ENCODE measurements at places on chromosomes 11 and 22.

- DNase-seq = no peak
Observed at GRCh38 chr11:1034456-1035295, 1.8 kb downstream of the MUC6 start.

DNA sequence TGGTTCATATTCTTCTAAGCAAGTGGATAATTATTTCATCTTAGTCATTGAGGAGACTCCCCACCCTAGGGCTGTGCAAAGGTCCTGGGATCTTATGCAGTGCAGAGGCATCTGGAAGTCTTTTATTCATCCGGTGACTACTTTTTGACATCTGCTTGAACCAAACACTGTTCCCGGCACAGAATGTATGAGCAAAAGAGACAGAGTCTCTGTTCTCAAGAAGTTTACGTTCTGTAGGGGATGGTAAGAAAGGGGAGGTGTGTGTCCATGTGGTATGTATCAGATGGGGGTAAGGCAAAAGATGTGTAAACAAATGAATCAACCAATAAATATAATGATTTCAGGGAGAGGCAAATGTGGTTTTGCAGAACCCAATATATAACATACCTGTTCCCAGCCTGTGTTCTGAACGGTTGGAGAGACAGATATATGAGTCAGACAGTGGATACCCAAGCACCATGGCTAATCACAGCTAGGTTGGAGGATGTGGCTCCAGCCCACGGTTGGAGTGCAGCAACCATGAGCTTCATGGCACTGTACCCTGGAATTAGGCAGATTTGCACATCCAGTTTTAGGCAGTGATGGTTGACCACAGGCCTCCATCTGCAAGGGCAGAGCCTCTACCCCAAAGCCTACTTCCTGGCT lies 75.1 kb upstream of the CADM1 start:
- DNase-seq = no peak

GRCh38 chr11:32435511-32435941 lies at the start of gene WT1:
Gene WT1 (minus strand): TSS chr11:32435539.
- no peak for DNase-seq

GRCh38 chr11:125330462-125331325 lies 165.4 kb downstream of the FEZ1 start:
- no peak for DNase-seq

DNA sequence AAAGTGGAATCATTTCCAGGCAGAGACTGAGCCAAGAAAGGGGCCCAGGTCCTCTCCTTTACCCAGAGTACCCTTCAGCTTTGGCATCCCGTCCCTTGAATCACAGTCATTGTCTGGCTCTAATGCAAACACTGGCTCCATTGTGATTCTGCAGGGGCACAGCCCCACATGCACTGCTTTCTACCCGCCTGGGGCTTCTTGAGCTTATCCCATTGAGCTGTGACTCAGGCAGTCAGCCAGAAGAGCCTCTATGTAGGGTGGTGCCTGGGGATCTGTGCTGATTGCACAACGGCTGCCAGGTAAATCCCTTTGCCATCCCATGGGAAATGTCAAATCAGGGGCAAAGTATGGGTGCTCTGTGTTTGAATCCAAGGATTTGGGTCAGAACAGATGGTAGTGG lies 88.9 kb downstream of the RASSF10 start:
- DNase-seq = peak; percentile 69

- no peak for DNase-seq
Observed at GRCh38 chr11:122951211-122951610, 30.4 kb downstream of the BSX start.

DNA sequence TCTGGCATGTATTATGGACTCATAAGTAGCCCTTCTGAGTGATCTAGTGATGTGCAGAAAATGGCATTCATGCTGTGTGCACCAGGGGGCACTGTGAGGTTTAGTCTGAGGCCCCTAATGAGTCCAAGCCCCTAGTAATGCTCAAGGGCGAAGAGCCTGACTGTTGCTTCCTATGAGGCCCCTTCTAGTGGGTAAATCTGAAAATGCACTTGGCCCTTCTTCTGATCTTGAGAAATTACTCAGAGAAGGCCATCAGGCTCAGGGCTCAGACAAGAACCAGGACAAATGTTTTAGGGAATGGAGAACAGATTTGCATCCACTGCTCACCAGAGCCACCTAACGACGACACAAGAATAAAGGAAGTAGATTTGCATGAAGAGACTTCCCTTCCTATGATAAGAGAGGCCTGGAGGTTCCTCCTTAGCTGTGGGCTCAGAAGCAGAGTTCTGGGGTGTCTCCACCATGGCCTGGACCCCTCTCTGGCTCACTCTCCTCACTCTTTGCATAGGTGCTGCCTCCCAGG lies 75.8 kb downstream of the GGTLC2 start:
- peak; percentile 26 for DNase-seq

GRCh38 chr11:12687740-12688139 lies 13.5 kb downstream of the TEAD1 start:
- no peak for DNase-seq

DNA sequence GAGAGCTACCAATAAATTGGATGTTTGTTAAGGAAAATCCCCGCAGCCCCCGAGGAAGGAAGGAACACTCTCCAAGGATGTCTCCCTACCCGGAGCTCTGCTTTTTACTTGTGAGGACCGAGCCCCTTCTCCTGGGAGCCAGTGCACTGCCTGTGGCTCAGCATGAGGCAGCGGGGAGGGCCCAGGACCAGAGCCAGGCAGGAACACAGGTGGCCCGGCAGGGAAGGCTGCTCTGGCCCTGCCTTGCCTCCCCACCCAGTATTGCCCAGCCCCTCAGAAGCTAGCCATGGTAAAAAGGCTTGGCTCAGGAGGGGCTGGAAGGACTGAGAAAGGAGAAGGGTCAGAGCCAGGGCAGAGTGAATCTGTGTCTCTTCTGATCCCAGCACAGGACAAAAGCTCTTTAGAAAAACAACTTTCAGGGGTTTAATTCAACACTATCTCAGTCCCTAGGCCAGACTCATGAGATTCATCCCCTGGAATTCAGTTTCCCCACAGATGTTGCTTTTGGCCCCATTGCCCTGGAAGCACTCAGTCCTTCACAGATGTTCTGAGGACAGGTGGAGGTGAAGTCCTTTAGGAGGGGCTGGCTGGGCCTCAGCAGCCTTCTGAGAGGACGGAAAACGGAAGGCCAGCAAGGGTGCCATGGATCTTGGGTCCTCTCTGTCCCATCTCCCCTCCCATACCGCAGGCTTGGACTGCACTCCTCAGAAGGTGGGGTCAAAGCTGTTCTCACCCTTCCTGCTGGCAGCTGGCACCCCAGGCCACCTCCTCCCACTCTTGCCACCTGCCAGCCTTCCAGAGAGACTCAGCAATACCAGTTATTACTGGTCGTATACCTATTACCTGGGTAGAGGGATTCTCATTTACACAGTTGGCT lies 318.9 kb downstream of the NTM start:
- no peak for DNase-seq

GRCh38 chr22:42314709-42315391 lies 44.4 kb upstream of the TCF20 start:
- peak; percentile 21 for DNase-seq

GRCh38 chr22:27804470-27805297 lies 3.1 kb upstream of the MN1 start:
- peak; percentile 78 for DNase-seq

DNA sequence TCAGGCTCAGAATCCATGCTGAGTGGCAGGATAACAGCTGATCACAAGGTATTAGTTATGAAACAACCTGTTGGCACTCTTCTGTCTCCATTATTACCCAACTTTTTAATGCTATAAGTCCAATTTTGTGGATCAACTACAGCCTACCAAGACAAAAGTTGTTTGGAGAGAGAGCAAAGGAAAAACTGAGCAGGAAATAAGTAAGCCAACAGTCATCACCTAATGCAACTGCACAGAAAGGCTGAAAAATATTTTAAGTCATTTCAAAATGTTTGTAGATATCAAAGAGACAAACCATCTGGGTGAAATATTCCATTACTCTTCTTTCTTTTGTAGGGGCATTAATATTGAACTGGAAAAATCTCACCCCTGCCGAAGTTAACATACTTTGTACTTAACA lies 41.6 kb downstream of the FDX1 start:
- DNase-seq = no peak

- no peak for DNase-seq
Observed at GRCh38 chr11:134289789-134290188, 13.6 kb downstream of the GLB1L3 start.

- DNase-seq = no peak
Observed at GRCh38 chr11:36566407-36567053, 1.3 kb upstream of the RAG1 start.

GRCh38 chr22:33625959-33626358 lies 294.3 kb downstream of the LARGE1 start:
- DNase-seq = no peak

DNA sequence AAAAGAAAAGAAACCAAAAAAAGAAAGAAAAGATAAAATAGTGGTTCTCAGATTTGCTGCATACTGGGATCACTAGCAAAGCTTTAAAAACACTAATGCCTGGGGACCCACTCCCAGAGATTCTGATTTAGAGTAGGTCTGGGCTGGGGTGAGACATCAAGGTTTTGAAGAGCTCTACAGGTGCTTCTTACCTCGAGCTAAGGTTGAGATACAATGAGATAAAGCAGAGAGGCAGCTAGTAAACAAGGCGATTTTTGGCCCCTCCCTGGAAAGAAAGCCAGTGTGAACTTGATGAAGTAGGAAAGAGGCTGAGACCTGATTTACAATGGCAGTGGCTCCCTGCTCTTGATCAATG lies 327.6 kb upstream of the CCDC90B start:
- no peak for DNase-seq

DNA sequence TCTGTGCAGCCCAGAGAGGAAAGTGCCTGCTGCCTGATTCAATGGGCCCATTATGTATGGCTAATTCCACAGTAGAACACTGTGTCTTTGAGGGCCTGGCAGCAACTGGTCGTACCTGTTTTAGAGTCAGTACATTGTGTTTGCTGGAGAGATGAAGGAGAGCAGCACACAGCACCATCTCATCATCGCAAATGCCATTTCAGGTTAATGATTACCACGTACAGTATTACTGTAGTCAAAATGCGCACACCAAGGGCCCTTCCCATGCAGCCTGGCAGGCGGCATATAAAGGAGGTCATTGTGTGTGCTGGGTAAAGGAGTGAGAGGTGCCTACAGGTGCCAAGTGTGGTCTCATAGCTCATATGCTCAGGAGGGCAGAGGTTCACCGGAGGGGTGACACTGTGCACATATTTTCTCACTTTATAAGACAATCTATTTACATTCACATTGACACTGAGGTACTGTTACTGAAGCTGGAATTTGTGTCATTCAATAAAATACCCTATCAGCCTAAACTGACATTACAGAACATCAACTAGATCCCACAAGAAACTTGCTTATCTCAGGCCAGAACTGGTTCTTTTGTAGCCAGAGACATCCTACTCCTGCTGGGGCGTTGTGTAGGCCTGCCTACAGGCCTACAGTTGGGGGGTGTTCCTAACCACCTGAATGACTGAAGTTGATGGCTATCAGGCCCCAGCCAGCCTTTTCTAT lies 90.4 kb downstream of the APIP start:
- no peak for DNase-seq

DNA sequence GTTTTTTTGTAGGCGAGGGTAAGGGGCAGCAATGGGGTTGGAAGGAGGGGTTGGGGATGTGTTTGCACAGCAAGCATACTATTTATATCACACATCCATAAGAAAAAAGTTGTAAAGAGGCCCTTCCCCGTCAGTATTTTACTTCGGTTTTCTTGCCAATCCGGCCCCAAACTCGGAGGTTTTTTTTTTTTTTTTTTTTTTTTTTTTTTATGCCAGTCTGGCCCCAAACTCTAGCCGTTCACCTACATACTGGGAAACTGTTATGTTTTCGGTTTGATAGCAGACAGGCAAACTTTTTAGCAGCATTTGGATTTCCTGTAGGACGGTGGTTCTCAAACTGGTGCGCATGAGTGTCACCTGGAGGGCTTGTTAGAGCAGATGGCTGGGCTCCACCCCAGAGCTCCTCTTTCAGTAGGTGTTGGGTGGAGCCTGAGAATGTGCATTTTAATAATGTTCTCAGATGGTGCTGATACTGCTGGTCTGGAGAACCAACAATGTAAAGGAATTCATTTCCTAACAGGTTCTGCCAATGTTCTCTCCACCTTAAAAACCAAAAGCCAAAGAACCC lies 76.5 kb upstream of the ZBED5 start:
- DNase-seq = no peak

DNA sequence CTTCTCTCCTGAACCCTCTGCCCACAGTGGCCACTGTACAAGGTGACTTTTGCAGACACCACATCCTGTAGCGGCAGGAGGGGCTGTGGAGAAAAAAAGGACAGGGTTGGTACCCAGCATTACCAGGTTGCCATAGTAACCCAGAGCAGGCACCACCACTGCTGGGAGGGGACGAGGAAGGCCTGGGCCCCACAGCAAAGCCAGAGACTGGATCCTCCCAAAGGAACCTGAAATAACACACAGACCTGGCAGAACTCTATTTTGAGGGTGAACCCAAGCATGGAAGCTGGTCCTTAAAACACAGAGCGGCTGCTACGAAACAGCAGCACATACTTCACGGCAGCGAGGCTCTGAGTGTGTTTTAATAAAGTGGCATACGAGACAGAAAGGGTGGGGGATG lies 380.6 kb downstream of the CTTN start:
- no peak for DNase-seq

- no peak for DNase-seq
Observed at GRCh38 chr11:122617297-122617696, 38.2 kb upstream of the UBASH3B start.

DNA sequence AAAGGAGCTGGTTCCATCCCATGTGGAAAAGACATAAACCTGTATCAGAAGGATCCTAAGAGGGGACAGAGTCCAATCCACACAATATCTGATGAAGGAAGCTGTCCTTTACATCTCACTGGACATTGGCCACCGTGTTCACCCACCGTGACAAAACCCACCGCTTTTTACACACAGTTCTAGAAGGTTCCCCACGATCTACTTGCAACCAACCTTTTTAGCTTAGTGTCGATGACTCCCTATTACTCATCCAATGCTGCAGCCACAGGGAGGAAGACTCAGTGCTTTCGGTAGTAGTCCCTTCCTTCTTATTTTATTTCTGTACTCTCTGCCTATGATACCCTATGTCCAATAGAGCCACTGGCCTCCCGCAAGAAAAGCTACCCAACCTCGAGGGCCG lies 65.4 kb downstream of the MAPK1 start:
- no peak for DNase-seq

GRCh38 chr11:95702526-95702925 lies 87.1 kb downstream of the FAM76B start:
- no peak for DNase-seq

GRCh38 chr11:11346303-11346702 lies 6.7 kb downstream of the CSNK2A3 start:
- no peak for DNase-seq

GRCh38 chr22:26439559-26439958 lies 10.5 kb downstream of the ASPHD2 start:
- no peak for DNase-seq
